ENCODE measurements at places on chromosomes 16 and 17.

DNA sequence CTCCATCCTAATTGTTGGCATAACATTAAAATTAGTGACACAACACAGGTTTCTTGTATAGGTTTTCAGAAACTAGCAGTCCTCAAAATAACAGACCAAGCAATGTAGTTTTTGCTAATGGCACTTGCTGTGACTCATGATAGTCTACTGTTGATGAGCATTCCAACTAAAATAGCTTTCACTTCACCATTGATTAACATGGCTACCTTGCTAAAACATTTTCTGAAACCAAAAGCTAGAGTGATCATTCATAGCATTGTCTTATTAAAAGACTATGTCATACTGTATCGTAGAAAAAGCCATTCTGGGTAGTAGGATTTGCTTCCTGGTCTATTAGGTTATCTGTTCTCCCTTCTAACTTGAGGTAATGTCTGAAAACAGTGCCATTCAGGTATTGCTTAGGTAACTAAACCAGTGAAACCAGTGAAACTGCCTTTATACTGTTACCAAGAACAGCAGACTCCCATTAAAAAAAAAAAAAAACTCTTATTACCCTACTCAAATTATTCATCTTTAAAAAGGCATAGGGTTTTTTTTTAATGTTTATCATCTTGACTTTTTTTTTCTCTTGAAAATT is 2.5 kb upstream of the CLTC start:
- peak; percentile 27 for DNase-seq

- DNase-seq: no peak
These were observed 2.1 kb upstream of the GPS2 start for GRCh38 chr17:7317161-7317803.

DNA sequence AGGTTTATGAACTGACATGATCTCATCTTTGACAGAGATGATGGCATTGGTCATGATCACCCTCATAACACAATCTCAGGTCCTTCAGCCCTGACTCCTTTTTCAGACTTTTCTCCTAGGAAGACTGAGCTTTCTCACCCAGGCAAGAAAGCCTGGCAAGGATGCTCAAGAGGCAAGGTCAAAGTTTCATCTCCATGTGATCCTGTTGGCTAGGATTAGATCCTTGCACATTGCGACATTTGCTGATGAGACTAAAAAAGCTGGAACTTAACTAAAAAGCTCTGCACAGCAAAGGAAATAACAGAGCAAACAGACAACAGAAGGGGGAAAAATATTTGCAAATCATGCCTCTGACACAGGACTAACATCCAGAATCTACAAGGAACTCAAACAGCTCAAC is 444.1 kb upstream of the PSMD7 start:
- no peak for DNase-seq

DNA sequence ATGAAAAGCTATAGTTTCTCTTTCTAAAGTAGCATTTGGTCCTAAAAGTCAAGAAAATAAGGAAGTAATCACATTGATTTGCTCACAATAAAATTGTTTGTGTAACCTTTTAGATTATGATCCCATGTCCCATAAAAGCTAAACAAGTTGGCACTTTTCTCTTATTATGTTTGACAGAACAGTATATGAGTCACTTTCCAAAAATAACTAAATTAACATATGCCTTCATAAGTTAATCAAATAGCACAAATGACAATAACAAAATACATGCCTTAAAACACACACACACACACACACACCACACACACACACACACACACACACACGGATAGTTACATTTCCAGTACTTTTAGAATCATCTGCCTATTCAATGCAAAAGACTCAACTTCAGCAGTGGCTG is 2.8 kb downstream of the MED13 start:
- DNase-seq: peak; percentile 49

GRCh38 chr17:77657839-77658238 is 300.7 kb upstream of the TNRC6C start:
- DNase-seq: no peak

DNA sequence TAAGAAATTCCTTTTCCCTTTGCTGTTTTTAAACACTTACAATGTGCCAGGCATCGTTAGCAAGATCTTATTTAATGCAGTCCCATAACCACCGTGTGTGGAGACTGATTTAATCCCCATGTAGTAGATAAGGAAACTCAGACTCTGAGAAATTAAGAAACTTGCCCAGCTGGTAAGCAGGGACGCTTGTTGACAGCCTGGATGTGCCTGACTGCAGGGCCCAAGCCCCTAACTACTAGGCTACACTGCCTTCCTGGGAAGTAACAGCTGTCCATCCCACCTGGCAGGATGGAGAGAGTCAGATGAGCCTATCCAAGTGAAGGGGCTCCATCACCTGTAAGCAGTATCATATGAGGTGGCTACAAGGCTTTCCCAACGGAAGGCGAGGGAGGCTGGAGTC is 23.1 kb downstream of the CDK5RAP3 start:
- DNase-seq: no peak

- DNase-seq: no peak
These were observed 202.3 kb upstream of the CIBAR2 start for GRCh38 chr16:85314512-85314971.

DNA sequence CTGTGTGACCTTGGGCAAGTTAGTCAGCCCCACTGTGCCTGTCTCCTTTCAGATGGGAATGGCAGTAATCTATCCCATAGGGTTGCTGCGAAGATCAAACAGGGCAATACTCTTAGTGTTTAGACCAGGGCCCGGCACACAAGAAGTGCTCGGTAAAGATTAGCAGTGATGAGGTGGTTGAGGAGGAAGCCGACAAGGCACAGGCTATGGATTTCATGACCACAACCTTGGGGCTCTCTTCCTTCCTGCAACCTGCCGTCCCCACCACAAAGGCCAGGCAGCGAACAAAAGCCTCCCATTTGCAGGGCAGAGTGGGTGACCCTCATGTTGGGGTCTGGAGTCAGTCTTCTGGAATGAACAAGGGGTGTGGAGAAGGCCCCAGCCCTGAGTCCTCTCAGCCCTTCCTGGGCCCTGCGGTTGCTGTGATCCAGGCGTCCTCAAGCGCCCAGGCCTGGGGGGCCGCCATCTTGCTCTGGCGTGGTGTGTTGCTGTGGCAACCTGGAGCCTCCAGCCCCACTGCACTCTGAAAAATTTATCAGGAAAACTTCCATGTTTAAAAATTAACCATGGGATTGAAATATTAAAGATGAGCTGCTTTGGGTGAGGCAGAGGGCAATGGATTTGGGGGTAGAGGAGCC is 9.8 kb downstream of the ADAM11 start:
- no peak for DNase-seq

All from EH (cell line).